GM10248 (cell line): ENCODE measurements at places on chromosomes 1 and 21.

- DNase-seq: no peak
Measured at GRCh38 chr1:156070548-156070947, 9.6 kb downstream of the RAB25 start.

- no peak for DNase-seq
Measured at GRCh38 chr1:31897526-31898100, 40.6 kb downstream of the PTP4A2 start.

GRCh38 chr1:163372576-163372975, 50.8 kb downstream of the NUF2 start:
- DNase-seq: no peak

DNA sequence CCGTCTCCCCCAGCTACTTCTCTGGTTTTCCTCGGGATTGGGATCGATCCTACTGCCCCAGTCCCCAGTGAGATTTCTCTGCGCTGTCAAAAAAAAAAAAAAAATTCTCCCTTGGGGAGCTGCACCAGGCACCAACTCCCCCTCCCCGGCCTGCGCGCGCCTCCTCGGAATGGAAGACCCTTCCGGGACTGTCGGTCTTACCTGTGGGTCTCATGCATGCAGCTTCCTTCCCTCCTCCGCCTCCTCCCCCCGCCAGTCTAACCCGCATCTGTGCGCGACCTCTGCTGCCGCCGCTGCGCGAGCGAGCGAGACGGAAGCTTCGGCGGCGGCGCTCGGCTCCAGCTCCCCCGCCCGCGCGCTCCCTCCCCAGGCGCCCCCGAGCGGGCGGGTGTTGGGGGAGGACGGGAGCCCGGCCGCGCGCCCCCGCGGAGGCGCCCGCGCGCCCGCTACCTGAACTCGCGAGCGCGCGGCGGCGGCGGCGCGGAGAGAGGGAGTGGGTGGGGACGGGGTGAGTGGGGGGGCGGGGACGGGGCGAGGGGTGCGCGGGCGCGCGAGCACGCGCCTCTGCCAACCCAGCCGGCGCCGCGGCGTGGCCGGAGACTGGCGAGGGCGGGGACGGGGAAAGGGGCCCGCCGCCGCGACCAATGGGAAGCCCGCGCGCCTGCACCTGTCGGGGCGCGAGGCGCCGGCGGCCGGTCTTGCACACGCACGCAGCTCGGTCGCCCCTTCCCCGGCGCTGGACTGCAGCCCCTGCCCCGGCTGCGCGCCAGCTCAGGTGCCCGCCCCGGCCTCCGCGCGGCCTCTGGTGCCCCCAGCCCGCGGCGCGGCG, at the start of gene SUSD4:
TSS of gene SUSD4 (minus strand) at position 321 of the 829 bp plus-strand sequence. CDS start 751 bp downstream, outside the sequence.
- DNase-seq: peak; percentile 37

GRCh38 chr1:153548722-153549688, at the start of gene S100A3:
TSS of gene S100A3 (minus strand) at chr1:153549258. CDS start at chr1:153548485, 773 bp downstream.
- no peak for DNase-seq

DNA sequence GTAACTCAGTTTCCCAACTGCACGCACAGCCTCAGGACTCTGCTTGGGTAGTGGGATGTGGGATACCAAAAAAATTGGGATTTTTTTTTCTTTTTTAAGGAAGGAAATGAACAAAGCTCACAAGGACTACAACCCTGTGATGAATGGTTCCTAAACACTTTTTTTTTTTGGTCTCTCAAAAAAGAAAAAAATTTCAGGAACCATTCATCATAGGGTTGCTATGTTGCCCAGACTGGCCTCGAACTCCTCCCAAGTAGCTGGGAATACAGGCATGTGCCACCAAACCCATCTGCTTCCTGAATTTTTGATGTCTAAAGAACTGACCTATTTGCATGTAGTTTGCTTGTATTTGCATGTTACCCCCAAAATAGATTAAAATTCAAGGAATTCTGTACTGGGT, 6.8 kb downstream of the MINDY1 start:
- no peak for DNase-seq

DNA sequence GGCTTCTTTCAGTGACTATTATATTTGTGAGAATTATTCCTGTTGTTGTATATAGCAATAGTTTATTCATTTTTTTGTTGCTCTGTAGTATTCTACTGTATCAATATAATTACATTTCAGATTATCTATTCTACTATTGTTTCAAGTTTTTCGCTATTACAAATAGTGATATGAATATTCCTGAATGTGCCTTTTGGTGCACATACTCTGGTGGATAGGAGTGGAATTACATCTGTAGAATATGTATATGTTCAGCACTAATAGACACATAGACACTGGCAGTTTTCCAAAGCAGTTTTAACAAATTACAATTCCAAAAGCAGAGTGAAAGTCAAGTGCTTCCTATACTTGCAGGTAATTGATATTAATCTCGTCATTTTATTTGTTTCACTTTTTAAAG, 696.2 kb upstream of the PRMT6 start:
- DNase-seq: no peak

DNA sequence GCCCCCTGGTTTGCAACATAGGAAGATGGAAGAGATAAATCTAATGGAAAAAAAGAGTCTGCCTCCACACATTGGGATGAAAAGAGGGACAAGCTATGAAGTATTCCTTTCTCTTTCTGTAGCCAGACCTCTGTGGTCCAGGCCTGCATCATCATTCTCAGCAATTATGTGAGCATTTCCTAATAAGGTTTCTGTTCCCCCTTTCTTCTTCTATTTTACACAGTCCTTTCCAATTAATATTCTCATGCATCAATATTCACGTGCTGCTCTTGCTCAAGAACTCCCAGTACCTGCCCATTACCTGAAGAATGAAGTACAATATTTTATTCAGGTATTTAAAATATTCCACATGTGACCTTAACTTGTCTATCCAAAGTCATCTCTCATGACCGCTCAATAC, 8.2 kb upstream of the SLC30A1 start:
- no peak for DNase-seq

- no peak for DNase-seq
Measured at GRCh38 chr1:97441966-97442365, 478.9 kb downstream of the DPYD start.

DNA sequence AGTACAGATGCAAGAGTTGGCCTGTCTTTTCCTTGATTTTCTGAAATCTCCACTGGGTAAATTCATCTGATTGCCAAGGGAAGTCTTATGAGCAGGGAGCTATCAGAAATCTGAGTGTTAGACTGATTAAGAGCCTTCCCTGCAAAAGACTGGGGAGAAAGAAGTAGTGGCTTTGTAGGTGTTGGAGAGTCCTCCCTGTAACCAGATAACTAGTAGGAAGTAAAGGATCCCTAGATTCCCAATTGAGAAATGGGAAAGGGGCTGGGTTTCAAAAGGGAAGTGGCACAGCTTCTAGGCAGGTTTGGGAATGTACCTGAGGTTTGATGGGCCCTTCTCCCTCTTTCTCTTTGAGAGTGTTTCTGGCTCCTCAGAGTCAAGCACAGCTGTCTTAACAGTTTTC, 2.1 kb downstream of the TLCD4 start:
- DNase-seq: no peak

DNA sequence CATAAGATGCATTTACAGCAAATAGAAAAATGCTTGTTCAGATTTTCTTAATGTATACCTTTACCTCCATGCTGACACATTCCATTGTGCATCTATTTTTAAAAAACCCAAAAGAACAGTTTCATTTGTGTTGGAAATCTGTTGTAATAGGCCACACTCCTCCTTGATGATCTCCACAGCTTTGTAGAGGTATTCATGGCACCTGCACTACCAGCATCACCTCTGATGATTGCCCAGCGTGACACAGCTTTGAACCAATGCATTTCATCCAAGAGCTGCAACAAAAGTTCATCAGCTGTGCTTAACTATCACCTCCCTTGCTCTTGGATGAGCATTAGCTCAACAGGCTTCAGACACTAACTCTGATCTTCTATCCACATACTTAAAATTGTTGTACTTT, 8.2 kb downstream of the DYNLT5 start:
- DNase-seq: no peak

DNA sequence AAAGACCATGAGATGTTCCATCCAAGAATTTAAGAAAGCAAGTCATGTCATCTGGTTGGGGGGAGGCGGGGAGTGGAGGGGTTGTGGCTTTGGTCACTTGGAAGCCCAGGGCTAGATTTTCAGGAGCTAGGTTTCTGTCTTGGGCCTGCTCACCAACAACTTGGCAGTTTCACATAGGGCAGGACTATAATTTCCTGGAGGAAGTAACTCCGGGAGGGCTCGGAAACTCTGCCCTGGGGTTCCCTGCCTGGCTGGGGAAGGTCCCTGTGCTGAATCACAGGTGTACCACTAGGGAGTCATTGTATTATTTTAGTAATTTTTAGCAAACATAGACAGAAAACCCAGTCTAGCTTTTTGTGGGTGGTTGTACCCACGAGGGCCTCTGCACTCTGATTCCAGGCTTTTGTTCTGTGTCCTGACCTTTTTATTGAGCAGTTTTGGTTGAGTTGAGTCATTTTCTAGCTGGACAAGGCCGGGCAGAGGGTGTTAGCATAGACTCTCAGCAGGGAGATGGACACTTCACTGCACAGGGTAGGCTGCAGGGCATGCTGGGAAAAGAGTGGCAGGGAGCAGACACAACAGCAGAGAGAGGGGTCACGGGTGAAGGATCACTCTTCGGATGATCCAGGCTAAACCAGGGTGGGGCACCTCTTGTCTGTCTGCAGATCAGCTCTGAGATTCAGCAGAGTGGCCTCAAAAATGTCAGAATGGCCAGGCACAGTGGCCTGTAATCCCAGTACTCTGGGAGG, 144.7 kb downstream of the GRIK3 start:
- DNase-seq: no peak

DNA sequence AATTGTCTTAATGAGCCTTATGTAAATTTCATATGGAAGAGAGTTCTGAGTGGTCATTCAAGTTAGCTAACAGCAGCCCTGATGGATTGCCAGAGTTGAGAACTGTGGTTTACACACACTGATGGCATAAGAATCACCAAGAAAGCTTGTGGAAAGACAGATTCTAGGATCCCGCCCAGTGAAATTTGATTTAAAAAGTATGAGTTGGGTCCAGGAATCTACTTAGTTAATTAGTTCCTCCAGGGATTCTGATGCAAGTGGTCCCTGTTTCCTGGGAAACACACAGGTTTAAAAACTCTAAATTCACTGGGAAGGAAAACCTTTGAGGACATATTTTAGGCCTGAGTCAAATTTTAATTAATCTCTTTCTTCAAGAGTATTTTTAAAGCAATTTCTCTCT, 144.3 kb downstream of the NTPCR start:
- DNase-seq: no peak

DNA sequence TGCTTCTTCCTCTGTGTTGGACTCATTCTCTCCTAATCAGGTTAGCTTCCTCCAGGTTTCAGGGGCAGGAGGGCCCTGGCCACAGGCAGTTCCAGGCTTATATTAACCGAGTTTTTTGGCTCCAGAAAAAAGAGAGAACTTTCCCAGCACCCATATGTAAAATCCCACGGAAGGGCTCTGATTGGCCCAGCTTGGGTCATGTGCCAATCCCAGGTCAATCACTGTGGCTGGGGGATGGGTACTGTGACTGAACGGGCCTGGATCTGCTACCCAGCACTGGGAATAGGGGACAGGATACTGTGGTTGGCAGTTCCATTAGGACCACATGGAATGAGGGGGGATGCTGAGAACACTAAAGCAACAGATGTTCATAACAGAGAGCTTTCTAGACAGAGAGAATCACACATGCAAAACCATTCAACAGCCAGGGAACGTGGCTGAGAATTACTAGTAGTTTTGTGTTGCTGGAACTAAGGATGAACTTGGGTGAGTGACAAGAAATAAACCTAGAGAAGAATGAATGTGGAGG, 51.1 kb upstream of the NEK2 start:
- DNase-seq: no peak

DNA sequence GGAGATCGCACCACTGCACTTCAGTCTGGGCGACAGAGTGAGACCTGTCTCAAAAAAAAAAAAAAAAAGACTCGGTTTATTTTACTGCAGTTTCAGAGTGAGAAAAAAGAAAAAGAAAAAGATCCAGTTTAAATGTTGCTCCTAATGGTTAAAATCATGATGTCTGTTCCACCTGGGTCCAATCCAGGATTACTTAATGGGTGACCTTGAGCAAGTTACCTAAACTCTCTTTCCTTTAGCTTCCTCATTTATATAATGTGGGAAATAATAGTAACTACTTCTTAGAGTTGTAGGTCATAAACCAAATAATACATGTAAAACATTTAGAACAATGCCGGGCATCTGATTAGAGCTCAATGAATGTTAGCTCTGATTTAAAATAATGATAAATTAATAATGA, 19.4 kb upstream of the RNF11 start:
- no peak for DNase-seq

GRCh38 chr1:15236321-15236721, 10.7 kb upstream of the FHAD1 start:
- no peak for DNase-seq

- DNase-seq: peak; percentile 86
Measured at GRCh38 chr1:36224537-36225282, 467 bp downstream of the THRAP3 start.

- peak; percentile 65 for DNase-seq
Measured at GRCh38 chr1:201511941-201512539, 5.1 kb upstream of the CSRP1 start.

GRCh38 chr1:71850936-71851335, 431.4 kb downstream of the NEGR1 start:
- DNase-seq: no peak

GRCh38 chr21:45177039-45177438, 102.7 kb downstream of the ADARB1 start:
- no peak for DNase-seq

- no peak for DNase-seq
Measured at GRCh38 chr1:25462732-25463131, 32.0 kb downstream of the MACO1 start.

DNA sequence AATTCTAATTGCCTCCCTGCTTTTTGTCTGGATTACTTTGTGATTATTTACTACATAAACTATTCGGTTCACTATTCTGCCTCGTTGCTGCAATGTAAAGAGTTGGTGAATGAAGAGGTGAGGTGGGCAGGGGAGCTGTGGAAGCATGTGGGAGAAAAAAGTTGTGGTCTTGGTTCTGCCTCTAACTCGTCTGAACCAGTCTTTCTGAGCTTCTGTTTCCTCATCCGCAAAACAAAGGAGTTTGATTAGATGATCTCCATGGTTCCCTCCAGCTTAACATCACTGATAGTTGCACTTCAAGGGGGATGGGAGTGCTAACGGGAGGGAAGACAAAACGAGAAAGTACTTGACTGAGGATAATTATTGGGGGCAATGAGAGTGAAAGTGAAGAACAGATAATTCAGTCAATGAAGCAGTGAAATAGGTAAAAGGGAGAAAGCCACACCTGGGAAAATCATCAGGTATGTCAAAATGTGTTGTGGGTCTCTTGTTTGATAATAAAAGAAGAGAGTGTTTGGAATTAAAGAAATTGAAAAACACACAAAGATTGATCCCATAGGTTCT, 26.2 kb upstream of the UHMK1 start:
- DNase-seq: no peak

GRCh38 chr1:113452921-113453770, 62.8 kb downstream of the MAGI3 start:
- peak; percentile 13 for DNase-seq

- no peak for DNase-seq
Measured at GRCh38 chr1:180198196-180198595, 31.9 kb upstream of the LHX4 start.

GRCh38 chr1:48808496-48808895, 31.8 kb upstream of the BEND5 start:
- no peak for DNase-seq

- DNase-seq: no peak
Measured at GRCh38 chr21:29077651-29078090, 4.2 kb upstream of the CCT8 start.

- DNase-seq: no peak
Measured at GRCh38 chr1:94768036-94768435, 52.1 kb upstream of the SLC44A3 start.
